ENCODE measurements at places on chromosomes 3 and 15.

DNA sequence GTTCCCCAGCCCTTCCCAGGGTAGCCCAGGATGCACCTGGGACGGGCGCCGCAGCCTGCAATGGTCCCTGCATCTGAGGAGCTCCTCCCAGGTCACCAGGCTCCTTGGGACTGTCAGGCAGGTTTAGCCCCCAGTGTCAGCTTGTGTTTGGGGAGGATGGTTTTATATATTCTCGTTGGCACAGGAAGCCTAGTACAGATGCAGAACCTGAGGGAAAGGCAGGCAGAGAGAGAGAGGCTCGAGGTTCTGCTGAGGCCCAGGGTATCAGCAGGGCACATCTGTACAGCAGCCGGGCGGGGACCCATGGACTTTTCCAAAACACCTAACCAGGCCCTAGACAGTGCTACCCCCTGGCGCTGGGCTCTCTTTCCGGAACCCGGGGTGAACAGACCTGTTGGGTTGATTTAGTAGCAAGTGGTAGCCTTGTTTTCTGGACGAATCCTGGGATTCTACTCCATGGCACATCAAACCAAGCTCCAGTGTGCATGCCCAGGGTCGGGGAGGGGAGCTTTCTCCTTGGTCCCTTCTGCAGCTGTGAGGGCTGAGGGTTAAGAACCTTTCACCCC is 8.6 kb downstream of the PAK6 start:
- no peak for DNase-seq

DNA sequence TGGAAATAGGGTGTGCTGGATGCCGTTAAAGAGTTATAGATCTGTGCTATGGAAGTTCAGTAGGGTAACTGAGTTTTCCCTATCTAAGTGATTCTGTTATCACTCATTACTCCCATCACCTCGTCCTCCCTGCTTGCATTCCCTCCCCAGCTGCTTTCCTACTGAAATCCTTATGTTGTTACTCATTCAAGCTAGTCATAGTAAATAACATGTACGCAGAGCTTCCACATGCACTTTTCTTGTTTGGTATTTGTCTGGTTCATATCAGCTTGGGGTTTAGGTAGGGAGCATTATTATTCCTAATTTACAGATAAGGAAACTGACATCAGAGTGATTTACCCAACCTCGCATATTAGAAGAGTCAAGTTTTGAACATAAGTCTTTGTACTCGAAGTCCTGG is 135.1 kb downstream of the HCN4 start:
- no peak for DNase-seq

DNA sequence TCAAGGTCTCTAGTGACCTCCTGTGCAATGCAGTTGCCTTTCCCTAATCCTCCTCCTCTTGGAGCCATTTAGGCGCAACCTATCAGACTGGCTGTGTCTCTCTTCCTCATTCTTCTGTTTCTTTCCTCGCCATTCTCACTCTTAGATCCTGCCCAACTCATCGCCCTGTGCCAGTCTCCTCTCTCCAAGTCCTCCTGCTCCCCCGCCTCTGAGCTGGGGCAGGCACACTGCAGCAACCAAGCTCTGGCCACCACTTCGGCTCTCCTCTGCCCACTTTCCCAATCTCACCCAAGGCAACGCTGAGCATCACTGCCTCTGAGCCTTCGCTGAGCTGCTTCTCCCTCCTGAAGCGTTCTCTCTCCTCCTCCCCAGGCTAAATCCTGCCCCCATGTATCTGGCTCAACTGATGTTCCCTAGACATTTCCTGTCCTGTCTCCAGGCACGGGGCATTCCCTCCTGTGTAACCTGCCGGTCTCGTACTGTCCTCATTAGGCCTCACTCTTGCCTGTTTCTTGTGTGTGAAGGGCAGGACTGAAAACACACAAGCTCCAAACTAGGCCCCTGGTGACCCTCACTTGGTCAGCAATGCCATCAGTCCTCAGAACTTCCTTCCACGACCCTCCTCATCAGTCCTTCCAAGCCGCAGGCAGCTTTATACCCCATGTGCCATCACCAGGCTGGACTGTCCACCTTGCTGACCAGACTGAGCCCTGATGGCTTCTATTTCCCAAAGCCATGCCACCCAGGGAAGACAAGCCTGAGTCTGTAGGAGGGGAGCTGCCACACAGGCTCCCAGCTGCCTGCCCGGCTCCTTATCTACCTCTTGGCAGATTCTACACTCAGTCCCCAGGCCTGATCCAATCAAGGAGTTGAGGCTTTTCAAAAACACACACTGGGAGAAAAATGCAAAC is 85.6 kb downstream of the SEC22A start:
- DNase-seq = no peak

- no peak for DNase-seq
Measured at GRCh38 chr3:171172070-171172469, 145.6 kb upstream of the SLC2A2 start.

GRCh38 chr3:59143447-59143846 is 93.6 kb upstream of the CFAP20DC start:
- DNase-seq = no peak

GRCh38 chr3:16998236-16998923 is 113.6 kb downstream of the PLCL2 start:
- no peak for DNase-seq

DNA sequence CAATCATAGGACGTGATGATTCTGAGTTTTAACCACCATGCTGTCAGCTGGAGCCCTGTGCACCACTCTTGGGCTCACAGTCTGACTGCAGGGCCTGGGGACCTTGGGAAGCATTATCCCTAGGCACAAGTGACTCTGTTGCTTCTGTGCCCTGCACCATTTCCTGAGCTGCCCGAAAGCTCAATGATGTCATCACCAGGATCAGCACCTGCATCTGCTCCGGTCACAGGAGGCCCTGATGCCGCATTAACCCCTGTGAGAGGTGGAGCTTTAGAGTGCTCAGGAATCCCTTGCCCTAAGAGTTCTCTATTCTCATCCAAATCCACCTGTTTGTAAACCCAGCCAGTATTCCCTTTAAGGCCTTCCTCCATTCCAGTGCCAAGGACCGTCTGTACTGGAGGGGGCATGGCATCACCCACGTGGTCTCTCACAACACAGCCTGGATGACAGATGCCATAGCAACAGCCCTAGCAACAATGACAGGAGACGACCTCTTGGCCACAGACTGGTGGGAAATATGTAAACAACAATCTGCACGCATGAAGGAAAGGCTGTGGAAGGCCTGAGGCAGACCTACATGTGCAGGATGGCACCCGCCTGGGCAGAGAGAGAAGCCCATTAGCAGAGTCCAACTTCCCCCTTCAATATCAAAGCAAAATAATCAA is 37.9 kb downstream of the NTRK3 start:
- no peak for DNase-seq

GRCh38 chr15:84749111-84749991 is 959 bp downstream of the ZNF592 start:
- no peak for DNase-seq

- no peak for DNase-seq
Measured at GRCh38 chr3:124876401-124876878, 10.7 kb downstream of the ITGB5 start.

DNA sequence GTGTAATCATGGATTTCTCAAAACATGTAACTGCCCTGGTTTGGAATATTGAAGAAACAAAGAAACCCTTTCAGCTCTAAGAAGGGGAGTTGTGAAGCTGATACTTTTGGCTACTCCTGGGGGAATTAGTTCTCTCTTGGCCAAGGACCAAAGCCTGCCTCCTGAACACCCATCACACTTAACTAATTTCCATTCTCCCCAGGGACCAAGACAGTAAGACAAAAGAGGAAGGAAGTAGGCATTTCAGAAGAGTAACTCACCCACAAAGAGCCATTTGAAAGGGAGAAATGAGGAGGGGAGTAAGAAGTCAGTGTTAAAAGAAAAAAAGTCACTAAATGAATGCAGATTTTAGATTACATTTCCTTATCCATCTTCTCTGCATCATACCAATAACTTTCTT is 328.0 kb upstream of the SOX2 start:
- no peak for DNase-seq

GRCh38 chr3:149808209-149808829 is 4.7 kb upstream of the RNF13 start:
- DNase-seq = peak; percentile 31
